ENCODE measurements at places on chromosomes 6 and 20. TPM values are rescaled to one million over a fixed set of nuclear protein-coding genes. Genes with fewer than 3 reads are reported as not detected.
A peak's percentile ranks its signal among the peaks of the same experiment; 100 is the strongest.

DNA sequence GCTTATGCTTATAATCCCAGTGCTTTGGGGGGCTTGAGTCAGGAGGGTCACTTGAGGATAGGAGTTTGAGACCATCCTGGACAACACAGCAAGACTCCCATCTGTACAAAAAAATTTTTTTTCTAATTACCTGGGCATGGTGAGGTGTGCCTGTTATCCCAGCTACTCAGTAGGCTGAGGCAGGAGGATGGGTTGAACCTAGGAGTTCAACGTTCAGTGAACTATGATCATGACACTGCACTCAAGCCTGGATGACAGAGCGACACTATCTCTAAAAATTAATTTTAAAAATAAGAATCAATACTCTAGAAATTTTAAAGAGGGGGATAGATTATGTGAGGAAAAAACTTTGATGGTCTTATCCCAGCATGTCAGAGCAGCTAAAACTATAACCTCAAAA lies 44.1 kb downstream of the SLC23A2 start:
- DNase-seq: no peak

DNA sequence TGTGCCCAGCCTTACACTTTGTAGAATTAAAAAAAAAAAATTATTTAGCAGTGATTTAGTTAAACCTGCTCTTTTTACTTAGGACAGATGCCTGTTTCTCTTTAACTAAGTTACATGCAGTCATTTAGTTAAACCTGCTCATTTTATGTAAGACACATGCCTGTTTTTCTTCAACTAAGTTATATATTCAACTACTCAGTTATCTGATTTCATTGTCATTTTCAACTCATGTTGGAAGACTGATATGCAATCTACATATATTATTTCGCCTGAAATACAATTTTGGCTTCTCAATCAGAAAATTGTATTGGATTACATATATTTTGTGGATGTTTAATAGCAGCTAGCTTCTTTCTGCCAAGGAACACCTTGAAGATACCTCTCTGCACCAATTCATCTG lies 171.1 kb downstream of the COL19A1 start:
- DNase-seq: no peak

- no peak for DNase-seq
Measured at GRCh38 chr6:168660400-168660945, 219.5 kb downstream of the SMOC2 start.

DNA sequence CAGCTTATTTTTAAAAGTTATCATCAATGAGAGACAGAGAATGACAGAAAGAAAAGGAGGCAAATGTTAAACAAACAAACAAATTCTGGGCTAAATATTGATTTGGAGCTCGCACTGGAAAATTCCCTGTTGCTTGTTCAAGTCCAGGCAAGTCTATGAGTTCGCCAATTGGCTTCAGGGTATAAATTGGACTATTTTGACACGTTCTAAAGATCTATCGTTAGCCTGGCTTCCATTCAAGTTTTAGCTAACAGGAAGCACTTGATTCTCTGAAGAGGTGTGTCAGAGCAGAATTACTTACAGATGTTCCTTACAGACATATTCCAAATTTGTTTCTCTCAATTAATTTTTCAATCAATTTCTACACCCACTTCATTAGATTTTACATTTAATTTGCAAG lies 15.8 kb upstream of the RFPL4B start:
- DNase-seq: no peak

DNA sequence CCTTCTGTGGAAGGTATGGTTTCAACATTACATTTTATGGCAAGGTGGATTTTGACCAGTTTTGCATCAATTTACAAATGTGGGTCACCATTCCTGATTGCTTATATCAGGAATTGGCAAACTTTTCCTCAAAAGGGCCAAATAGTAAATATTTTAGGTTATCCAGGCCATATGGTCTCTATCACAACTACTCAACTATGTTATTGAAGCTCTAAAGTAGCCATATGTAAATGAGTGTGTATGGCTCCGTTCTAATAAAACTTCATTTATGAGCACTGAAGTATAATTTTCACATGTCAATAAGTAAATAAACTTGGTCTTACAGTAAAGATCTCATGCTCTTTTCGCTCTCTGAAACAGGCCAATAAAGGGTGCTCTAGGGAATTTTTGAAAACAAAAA lies 362.7 kb upstream of the SASH1 start:
- no peak for DNase-seq

- DNase-seq: peak; percentile 72
Measured at GRCh38 chr20:17431621-17432364, 99.4 kb downstream of the BFSP1 start.

GRCh38 chr6:11478586-11478985 lies 59.0 kb upstream of the TMEM170B start:
- DNase-seq: no peak

- peak; percentile 11 for DNase-seq
Measured at GRCh38 chr6:46221222-46221793, 50.5 kb upstream of the ENPP5 start.

- no peak for DNase-seq
Measured at GRCh38 chr6:150936021-150936555, 70.6 kb downstream of the MTHFD1L start.

DNA sequence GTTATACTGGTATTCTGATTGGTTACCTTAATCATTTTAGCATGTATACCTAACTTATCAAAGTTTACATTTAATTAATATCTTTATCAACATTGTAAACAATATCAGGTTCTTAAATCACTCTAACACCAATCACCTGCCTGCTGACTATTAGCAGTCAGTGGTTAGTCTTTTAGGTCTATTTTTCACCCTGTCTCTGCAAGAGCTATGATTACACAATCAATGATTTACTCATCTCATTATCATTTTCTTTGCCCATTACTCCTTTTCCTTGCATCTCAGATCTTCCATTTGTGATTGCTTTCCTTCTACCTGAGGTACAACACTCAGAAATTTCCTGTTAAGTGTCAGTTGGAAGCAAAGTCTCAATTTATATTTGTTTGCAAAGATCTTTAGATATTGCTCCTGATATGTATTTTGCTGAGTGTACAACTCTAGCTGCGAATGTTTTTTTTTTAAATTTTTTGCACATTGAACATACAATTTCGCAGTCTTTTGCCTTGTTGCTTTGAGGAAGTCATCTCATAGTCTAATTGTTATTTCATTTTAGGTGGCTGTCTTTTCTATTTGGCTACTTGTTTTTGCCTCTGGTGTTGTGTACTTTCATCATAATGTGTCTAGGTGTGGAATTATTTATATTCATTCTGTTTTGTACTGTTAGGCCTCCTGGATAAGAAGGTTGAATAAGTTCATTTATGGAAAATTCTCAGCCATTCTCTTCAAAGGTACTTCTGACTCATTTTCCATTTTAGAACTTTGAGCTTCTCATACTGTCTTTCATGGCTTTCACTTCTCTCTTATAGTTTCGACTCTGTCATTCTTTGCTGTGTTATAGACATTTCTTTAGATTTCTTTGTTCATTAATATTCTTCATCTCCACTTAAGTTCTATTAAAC lies 104.9 kb upstream of the CEP162 start:
- no peak for DNase-seq

- no peak for DNase-seq
Measured at GRCh38 chr6:169277619-169278018, 24.0 kb upstream of the THBS2 start.

DNA sequence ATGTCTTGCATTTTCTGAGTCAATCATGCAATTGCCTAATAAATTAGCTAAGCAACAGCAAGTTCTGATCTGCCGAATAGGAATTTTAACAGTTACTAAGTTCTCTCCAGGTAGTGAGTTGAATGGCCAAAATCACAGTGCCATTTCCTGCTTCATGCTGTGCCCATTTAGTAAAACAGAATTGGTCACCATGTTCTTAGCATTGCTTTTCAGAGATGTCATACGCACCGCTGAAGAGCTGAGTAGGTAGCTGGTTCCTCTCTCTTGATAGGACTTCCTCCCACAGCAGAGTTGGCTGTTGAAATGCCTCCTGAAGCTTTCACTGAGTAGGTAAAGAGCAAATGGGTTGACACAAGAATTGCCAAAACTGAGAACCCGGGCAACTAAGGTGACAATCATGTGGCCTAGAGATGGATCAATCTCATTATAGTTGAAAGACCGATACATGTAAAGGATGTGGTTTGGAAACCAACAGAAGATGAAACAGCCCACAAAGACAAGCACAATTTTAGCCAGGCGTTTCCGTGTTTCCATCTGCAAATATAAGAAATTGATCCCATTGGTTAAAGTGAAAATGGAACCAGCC lies 57.1 kb upstream of the GJE1 start:
- no peak for DNase-seq

- DNase-seq: no peak
Measured at GRCh38 chr6:134637282-134637681, 312.6 kb downstream of the ALDH8A1 start.

DNA sequence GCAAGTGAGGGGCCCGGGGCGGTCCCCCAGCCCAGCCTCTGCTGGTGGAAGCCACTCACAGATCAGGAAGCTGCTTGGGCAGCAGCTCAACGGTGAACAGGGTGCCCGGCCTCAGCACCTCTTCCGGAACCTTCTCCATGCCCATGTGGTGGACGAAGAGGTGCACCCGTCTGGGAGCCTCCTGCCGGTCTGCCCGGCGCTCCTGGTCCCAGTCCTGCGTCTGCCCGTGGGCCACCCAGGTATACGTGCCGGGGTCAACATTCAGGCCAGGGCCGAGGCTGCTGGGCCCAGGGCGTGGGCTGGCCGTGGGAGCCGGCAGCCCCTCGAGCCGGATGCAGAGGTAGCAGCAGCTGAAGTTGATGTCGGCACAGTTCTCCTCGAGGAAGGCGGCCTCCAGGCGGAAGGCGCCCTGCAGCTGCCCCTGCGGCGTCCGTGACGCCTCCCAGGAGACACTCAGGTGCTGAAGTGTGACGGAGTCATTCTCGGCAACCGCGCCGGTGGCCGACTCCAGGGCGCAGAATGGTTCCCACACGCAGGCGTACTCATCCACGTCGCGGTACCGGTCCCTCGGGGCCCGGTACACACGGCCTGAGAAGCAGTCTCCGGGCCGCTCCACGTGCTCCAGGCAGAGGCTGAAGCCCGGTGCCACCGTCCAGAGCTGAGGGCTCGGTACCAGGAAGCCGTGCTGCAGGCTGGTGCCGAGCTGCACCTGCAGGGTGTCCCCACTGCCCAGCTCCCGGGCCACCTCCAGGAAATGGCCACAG lies 8.7 kb downstream of the FNDC11 start:
- no peak for DNase-seq

- no peak for DNase-seq
Measured at GRCh38 chr20:64049878-64050260, 430 bp upstream of the SOX18 start.

- DNase-seq: no peak
Measured at GRCh38 chr6:148538261-148539190, 195.9 kb downstream of the SASH1 start.

DNA sequence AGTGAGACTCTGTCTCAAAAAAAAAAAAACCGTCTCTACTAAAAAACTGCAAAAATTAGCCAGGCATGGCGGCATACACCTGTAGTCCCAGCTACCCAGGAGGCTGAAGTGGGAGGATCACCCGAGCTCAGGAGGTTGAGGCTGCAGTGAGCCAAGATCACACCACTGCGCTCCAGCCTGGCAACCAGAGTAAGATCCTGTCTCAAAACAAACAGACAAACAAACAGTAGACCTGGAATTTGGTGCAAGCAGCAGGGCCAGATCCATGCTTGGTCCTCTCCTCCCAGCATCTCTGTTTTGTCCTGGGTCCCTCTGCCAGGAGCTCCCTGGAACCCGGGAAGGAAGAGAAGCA lies 11.6 kb downstream of the RIPOR3 start:
- DNase-seq: no peak

- DNase-seq: no peak
Measured at GRCh38 chr20:8414586-8415274, 282.7 kb downstream of the PLCB1 start.

DNA sequence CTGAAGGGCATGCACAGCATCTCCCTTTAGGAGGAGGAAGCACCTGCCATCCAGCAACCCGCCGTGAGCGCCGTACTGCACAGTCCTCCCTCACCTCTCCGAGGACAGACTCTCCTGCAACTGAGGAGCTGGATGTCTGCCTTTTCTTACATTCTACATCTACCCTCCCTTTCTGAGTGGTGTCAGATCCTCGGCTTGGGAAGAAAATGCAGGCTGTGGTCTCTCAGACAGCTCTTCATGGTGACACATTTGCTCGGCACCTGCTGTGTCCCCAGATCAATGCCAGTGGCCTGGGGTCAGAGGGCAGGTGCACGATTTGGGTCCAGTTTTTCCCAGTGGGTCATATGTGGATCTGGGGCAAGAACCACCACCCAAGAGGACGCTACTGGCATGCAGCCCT lies 40.1 kb upstream of the BHLHE23 start:
- no peak for DNase-seq

DNA sequence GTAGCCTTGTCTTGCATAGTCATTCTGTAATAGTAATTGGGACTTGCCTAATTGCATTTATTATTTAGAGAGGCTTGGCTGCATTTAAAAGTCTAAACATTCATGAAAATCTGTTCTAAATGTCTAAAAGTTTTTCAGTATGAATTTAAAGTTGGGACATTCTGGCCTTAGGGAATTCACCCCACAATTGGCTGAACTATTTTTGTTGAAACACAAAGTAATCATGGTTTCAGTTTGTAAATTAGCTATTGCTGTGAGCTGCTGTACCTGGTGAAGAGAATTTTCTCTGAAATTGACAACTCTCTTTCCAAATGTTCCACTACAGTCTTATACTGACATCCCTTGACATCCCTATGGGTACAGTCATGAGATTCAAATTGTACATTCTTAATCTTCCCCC lies 253.0 kb downstream of the FARS2 start:
- no peak for DNase-seq

DNA sequence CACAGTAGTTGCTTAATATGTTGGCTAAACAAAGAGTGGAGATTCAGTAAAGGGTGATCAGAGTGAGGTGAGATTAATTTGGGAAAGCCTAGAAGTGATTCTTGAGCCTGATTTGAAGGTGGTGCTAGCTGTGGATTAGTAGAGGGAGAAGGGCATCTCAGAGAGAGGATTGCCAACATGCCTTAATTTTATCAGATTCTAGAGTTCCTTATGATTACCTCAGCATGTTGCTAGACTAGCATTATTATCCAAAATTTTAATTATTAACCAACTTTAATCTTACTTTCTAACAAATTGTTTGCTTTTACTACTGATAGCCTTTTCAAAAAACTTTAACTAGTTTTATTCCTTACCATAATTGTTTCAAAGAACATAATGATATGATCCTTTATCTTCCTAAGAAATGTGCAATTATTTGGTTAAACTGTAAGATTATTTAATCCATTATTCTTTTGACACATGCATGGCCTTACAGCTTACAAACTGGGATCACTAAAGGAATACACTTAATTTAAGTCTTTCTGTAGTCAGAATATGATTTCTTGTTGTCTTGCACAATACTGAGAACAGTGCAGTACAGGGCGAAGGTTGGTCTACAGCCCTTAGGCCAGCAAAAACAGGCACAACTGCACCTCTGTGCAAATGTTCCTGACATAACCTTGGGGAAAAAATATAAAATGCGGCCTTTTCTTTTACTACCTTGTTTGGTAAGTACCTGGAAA lies 88.9 kb downstream of the SLC16A10 start:
- DNase-seq: no peak

DDAH2 gene
- total RNA-seq: 4.4 TPM

GSTA3 gene
- not detected for total RNA-seq

MUCL3 gene
- total RNA-seq: not detected

RBPJL gene
- total RNA-seq: not detected

CALHM5 gene
- total RNA-seq: not detected

TMEM170B gene
- 1.3 TPM for total RNA-seq

GJA1 gene
- 0.14 TPM for total RNA-seq

POM121L2 gene
- total RNA-seq: not detected

CAP2 gene
- total RNA-seq: not detected

C20orf141 gene
- not detected for total RNA-seq

BCLAF1 gene
- 166 TPM for total RNA-seq

TRIM31 gene
- not detected for total RNA-seq

THBD gene
- total RNA-seq: not detected

Measured in activated CD4-positive, alpha-beta T cell treated with anti-CD3 and anti-CD28 coated beads for 36 hours (primary cell).